ENCODE measurements at places on chromosomes 1 and 21. TPM values are rescaled to one million over a fixed set of nuclear protein-coding genes. Genes with fewer than 3 reads are reported as not detected.

- DNase-seq: no peak
These were observed 14.6 kb upstream of the COL16A1 start for GRCh38 chr1:31718327-31718897.

- DNase-seq: no peak
These were observed 434.9 kb upstream of the DAB1 start for GRCh38 chr1:57858740-57859139.

- DNase-seq: no peak
These were observed 11.1 kb downstream of the NOS1AP start for GRCh38 chr1:162080472-162081015.

- DNase-seq: no peak
These were observed 89.7 kb downstream of the TNNI3K start for GRCh38 chr1:74324684-74325448.

DNA sequence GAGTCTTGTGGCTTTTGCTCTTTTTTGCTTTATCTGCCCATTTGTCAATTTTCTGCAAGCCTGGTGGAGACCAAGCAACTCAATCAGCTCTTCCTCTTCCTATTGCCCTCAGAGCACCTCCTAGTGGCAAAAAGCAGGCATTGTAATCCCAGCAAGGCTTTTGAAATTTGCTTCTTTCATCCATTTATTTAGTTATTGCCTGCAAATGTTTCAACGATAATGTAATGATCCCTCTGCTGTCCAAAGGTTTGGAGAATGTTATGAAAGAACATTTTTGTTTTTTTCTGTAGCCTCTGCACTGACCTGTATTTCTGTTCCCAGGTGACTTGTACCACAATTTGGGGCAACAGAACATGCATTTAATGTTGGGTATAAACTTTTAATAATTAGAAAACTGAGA is 127.8 kb downstream of the GABPA start:
- no peak for DNase-seq

- no peak for DNase-seq
These were observed 753.1 kb downstream of the NCAM2 start for GRCh38 chr21:21751286-21751685.

- DNase-seq: no peak
These were observed 64.8 kb downstream of the DISP3 start for GRCh38 chr1:11543796-11544195.

DNA sequence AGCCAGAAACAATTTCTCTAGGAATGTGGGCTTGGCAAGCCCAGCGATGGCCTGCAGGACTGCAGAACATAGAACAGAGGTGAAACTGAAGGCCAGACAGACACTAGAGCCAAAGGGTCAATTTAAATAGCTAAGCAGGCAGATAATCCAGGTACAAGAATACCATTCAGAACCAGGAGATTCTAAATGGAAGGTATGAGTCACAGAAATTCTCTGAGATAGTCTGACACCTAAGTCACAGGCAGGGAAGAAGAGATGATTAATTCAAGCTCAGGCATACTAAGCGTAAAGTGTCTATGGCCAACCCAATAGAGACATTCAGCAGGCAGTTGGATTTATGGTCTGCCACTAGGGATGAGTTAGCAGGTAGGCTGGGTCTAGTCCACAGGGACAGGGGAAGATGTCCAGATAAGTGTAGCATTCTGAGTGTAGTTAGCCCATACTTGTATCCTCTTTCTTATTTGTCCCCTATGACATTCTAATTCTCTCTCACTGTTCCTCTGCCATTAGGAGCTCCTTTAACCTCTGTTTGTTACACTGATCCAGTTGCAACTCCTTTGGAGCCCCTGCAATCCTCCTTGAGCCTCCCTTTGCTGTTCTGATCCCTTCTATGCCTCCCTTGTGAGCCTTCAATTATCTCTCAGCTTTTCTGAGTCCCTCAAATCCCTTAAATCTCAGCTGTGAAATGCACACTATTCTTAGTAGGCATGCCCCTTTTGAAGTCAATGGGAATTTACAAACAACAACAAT is 383.8 kb downstream of the LMO4 start:
- DNase-seq: no peak

GRCh38 chr1:222195857-222196256 is 352.0 kb downstream of the HHIPL2 start:
- no peak for DNase-seq

GRCh38 chr1:17790383-17791054 is 35.4 kb downstream of the ACTL8 start:
- DNase-seq: no peak

SMIM1 gene
- 1.0 TPM for total RNA-seq
